Tibial nerve (tissue), 4 donors: ENCODE measurements at places on chromosomes 5 and 9. TPM values are rescaled to one million over a fixed set of nuclear protein-coding genes. Genes with fewer than 3 reads are reported as not detected.

DNA sequence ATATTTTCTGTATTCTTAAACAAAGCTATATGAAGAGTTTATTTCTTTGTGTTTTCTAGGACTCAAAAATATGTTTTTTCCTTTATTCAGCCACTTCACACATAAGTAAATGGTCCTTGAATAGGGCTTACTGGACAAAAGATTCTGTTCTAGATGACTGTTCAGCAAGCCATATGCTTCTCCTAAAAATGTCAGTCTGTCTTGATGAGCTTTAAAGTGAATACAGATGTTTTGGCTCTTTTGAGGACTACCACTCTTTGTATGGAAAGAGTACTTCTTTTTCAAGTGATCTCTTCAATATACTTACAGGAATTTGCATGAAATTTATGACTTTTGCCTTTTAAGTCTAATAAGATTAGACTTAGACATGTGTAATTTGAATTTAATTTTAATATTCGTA, 8.4 kb downstream of the NDUFS4 start:
- H3K4me3 ChIP-seq = no peak overlapping the region
- DNase-seq = no peak
- no peaks in the 10 kb centered on the region for H3K36me3 ChIP-seq
- no peak overlapping the region for H3K27ac ChIP-seq
- no peaks in the 10 kb centered on the region for H3K4me1 ChIP-seq

ACTBL2 gene
- total RNA-seq = not detected

DNA sequence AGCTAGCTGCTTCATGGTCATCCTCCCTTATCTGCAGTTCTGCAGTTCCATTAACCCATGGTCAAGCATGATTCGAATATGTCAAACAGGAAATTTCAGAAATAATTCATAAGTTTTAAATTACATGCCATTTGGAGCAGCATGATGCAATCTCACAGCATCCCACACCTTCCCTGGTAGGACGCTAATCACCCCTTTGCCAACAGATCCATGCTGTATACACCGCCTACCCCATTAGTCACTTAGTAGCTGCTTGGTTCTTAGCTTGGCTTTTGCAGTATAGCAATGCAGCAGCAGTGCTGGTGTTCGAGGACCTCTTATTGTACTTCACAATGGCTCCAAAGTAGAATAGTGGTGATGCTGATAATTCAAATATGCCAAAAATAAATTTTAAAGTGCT, 739.7 kb upstream of the CDH9 start:
- H3K27me3 ChIP-seq = no peaks in the 10 kb centered on the region
- H3K4me3 ChIP-seq = no peak overlapping the region
- no peak for DNase-seq
- no peaks in the 10 kb centered on the region for H3K36me3 ChIP-seq

- no peaks in the 10 kb centered on the region for H3K27me3 ChIP-seq
- no peak for DNase-seq
- no peaks in the 10 kb centered on the region for H3K36me3 ChIP-seq
- H3K27ac ChIP-seq = no peak overlapping the region
- no peaks in the 10 kb centered on the region for H3K4me1 ChIP-seq
- no peak overlapping the region for H3K4me3 ChIP-seq
Observed at GRCh38 chr5:112586596-112587062, 151.1 kb upstream of the APC start.

KCTD16 gene
- total RNA-seq = 0.39 TPM

DNA sequence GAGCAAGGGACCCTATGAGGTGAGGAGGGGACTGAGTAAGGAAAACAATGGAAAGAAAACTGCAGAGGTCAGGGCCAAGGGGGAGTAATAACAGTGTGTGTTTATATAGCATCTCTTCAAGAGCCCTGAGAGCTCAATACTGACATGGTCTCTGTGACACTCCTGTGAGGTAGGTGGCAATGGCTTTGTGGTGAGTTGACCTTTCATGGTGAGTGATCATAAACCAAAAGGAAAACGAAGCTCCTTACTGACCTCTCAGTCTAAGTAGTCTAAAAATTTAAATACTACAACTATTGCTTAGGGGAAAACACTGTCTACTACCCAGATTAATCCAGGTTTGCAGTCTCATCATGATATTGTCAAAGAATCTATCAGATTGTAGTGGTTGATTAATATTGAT, 130.9 kb downstream of the SNCAIP start:
- H3K36me3 ChIP-seq = no peaks in the 10 kb centered on the region
- no peaks in the 10 kb centered on the region for H3K4me1 ChIP-seq
- no peak overlapping the region for H3K4me3 ChIP-seq
- H3K27me3 ChIP-seq = no peaks in the 10 kb centered on the region
- no peak for DNase-seq

DNA sequence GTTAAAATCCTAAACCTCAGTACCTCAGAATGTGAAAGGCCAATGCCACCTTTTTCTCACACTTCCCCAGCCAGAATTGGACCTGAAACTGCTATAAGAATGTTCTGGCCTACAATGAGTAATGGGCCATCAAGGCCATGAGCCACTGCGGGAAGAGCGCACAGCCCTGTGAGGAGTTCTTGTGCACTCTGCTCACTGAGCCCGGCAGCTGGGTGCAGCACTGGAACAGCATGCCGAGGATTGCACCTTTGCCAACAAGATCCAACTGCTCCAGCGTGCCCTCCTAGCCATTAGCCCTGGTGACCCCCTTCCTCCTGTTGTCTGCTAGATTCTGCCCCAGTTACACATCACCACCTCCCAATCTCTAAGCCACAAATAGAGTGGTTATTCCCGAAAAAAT, 758.1 kb downstream of the PRELID2 start:
- no peaks in the 10 kb centered on the region for H3K4me1 ChIP-seq
- DNase-seq = no peak
- H3K27me3 ChIP-seq = no peaks in the 10 kb centered on the region
- H3K27ac ChIP-seq = no peak overlapping the region
- H3K4me3 ChIP-seq = no peak overlapping the region

GRCh38 chr9:116639251-116639741, 47.8 kb upstream of the TRIM32 start:
- peaks cover 14% of the 10 kb centered on the region for H3K4me1 ChIP-seq
- no peaks in the 10 kb centered on the region for H3K27me3 ChIP-seq
- H3K4me3 ChIP-seq = no peak overlapping the region
- H3K27ac ChIP-seq = no peak overlapping the region

GRCh38 chr5:135189024-135189423, 155.0 kb upstream of the PITX1 start:
- no peak overlapping the region for H3K27ac ChIP-seq
- no peak for DNase-seq
- no peak overlapping the region for H3K4me3 ChIP-seq
- no peaks in the 10 kb centered on the region for H3K36me3 ChIP-seq
- H3K27me3 ChIP-seq = no peaks in the 10 kb centered on the region
- H3K4me1 ChIP-seq = peaks cover 15% of the 10 kb centered on the region

DNA sequence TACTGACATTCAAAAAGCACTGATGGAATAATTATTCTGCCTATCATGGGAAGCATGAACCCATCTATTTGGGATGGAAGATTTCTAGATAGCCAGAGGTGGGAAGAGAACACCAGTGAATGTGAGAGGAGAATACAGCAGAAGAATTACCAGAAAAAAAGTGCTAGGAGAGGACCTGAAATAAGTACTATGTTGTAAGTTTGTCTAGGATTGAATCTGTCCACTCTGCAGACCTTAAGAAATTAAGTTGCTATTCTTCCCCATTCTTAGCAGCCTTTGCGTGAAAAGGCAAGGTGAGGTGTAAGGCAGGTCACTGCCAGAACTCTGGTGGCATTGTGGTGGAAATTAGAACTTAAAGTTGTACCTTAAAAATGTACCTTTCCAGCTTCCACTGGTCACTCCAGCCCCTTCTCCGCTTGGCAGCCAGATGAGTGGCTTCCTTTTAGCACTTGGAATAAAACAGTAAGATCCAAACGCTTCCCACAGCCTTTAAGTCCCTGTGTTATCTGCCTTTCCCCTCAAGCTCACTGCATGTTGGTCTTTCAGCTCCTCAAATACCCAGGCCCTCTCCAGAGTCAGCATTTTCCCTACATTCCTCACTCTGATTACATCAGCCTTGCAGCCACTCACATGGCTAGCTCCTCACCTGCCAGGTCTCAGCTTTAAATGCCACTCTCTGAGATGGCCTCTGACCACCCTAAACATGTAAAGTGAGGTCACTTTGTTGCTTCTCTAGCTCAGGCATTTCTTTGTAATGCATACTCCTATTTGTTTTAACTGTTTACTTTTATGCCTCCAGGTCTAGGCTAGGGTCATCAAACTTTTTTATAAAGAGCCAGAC, 253.0 kb downstream of the EPB41L4A start:
- H3K27me3 ChIP-seq = no peaks in the 10 kb centered on the region
- no peaks in the 10 kb centered on the region for H3K36me3 ChIP-seq
- DNase-seq = no peak
- H3K4me1 ChIP-seq = peaks cover 24% of the 10 kb centered on the region
- H3K4me3 ChIP-seq = no peak overlapping the region

- no peak for DNase-seq
- peak overlapping the region; percentile 10 for H3K4me3 ChIP-seq
- no peak overlapping the region for H3K27ac ChIP-seq
- no peaks in the 10 kb centered on the region for H3K27me3 ChIP-seq
- H3K36me3 ChIP-seq = no peaks in the 10 kb centered on the region
Observed at GRCh38 chr5:50711280-50711679, 44.8 kb downstream of the PARP8 start.

- no peak for DNase-seq
- peaks cover 35% of the 10 kb centered on the region for H3K4me1 ChIP-seq
- no peak overlapping the region for H3K27ac ChIP-seq
Observed at GRCh38 chr5:93192087-93192486, 388.9 kb downstream of the NR2F1-AS1 start.

SOHLH1 gene
- total RNA-seq = not detected

- no peak overlapping the region for H3K27ac ChIP-seq
- no peak for DNase-seq
- H3K4me3 ChIP-seq = no peak overlapping the region
- peaks cover 5% of the 10 kb centered on the region for H3K4me1 ChIP-seq
- H3K27me3 ChIP-seq = no peaks in the 10 kb centered on the region
Observed at GRCh38 chr5:139633295-139634027, 14.7 kb upstream of the CXXC5 start.

DNA sequence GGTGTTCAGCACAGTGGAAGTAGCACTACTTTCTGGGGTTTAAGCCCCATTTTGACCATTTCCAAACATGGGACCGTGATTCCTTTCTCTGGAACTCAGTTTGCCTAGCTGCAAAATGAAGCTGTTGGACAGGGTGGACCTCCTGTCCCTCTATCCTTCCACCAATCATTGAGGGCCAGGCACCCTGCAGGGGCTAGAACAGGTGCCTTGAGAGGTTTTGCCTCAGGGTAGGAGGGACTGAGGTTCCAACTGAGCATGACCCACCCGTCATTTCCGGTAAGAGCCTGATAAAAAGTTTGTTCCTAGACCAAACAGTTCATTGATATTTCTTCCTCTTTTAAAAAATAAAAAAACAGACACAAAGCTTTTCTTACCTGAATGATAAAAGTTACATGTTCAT, 116.5 kb downstream of the MVB12B start:
- H3K4me1 ChIP-seq = peaks cover 7% of the 10 kb centered on the region
- DNase-seq = no peak
- H3K27me3 ChIP-seq = no peaks in the 10 kb centered on the region
- H3K27ac ChIP-seq = no peak overlapping the region
